ENCODE measurements at places on chromosomes 16 and 17.
A peak's percentile ranks its signal among the peaks of the same experiment; 100 is the strongest.

GRCh38 chr16:80104401-80104800, 436.4 kb upstream of the DYNLRB2 start:
- DNase-seq = no peak

GRCh38 chr16:77562497-77562896, 127.7 kb upstream of the ADAMTS18 start:
- no peak for DNase-seq

GRCh38 chr16:13438064-13438463, 481.9 kb upstream of the ERCC4 start:
- no peak for DNase-seq

- DNase-seq = no peak
These were observed 26.4 kb downstream of the CASKIN2 start for GRCh38 chr17:75488693-75489510.

- DNase-seq = no peak
These were observed 188.0 kb downstream of the NTN1 start for GRCh38 chr17:9209347-9209746.

DNA sequence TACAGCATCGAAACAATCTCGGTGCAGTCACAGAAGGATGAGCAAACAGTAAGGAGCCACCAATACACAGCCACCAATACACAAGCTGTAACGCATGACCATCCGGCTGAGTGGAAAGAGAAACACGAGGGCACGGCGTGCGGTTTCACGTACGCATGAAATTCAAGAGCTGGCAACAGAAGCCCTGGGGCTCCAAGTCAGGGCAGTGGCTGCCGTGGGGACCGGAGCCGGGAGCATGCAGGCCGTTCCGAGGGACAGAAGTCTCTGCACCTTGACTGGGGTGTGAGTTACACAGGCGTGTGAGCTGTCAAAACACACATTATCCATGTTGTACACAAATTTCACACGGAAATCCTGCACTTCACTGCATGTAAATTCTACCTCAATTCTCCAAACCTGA, 50.6 kb upstream of the METRNL start:
- DNase-seq = no peak

- DNase-seq = no peak
These were observed 2.9 kb upstream of the PMP22 start for GRCh38 chr17:15267996-15268395.

GRCh38 chr17:17200831-17201230, 5.3 kb downstream of the PLD6 start:
- no peak for DNase-seq

DNA sequence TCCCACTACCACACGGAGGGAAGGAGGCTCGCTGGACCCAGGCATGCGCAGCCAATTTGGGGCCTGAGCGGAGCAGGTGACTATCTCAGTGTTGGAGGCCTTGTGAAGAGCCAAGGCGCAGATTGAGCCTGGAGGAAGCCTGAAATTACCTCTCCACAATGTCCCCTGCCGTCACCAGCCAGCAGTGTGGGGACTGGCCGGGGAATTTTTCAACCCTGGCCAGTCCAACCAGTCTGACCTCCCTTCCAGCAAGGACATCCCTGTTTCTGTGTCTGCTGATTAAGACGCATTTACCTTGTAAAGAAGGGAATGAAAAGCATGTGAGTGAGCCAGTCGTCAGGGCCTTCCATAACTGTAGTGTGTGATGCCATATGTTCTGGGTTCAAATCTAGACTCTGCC, 198.1 kb upstream of the IRX3 start:
- no peak for DNase-seq

DNA sequence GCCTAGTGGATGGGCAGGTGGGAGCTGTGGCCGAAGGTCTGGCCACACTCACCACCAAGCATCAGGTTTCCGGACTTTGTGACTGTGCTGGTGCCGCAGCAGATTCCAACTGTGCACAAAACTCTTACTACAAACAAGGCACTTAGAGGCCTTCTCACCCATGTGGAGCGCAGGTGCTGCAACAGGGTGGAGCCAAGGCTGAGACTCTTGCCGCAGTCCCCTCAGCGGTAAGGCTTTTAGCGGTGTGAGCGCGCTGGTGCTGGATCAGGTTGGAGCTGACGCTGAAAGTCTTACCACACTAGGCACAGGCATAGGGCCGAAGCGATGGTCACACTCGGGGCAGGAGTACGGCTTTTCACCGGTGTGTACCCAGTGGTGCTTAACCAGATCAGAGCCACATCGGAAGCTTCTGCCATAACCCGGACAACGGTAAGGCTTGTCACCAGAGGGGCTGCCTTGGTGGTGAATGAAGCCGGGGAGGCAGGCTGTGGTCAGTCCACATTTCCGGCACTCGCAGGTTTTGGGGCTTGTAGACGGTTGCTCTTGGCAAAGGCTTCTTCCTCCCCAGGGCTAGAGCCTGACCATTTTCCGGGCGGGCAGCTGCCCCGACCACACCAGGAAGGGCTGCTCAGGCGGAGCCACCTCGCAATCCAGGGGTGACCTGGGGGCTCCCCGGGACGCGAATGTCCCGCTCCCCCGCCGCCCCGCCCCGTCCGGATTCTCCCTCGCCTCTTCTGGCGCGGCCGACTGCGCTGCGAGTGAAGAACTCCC, 1.0 kb upstream of the ARMC5 start:
- peak; percentile 76 for DNase-seq

DNA sequence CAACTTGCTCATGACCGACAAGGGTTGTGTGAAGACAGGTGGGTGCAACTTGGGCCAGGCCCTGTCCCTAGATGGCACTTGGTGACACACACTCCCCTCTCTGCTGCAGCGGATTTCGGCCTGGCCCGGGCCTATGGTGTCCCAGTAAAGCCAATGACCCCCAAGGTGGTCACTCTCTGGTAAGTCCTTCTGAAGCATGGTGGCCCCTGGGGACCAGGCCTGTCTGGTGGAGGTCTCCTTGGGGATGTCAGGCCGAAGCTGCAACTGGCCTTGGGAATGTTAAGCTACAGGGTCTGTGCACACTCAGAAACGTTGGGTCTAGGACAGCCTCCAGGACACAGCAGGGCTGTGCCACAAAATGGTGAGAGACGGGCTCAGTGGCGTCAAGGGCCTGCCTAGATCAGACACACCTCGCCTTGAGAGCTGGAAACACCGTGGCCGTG, 6.8 kb downstream of the CDK10 start:
- no peak for DNase-seq

GRCh38 chr17:64741038-64741641, 79.0 kb upstream of the SMURF2 start:
- no peak for DNase-seq

DNA sequence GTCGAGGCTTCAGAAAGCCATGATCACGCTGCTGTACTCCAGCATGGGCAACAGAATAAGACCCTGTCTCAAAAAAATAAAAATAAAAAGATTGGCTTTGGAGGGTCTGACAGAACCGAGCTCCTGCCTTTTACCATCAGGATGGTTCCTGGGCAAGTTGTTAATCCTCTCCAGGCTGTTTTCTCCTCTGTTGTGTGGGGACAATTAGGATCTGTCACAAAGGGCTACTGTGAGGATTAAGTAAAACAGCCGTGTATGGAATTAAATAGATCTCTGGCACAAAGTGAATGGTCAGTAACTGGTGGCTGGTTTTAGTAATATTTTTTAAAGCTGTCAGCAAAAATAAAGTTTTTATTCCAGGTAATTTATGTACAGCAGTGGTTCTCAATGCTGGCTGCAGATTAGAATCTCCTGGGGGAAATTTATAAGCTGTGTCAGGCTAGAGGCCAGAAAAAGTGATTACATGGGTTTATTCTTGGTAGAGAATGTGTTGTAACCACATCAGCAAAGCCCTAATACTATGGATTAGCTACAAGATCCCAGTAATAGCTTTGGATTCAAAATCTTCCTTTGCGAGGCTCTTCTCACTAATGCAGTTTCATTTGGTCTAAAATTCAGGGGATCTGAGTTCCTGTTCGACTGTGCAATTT, 47.2 kb downstream of the GPRC5B start:
- no peak for DNase-seq

DNA sequence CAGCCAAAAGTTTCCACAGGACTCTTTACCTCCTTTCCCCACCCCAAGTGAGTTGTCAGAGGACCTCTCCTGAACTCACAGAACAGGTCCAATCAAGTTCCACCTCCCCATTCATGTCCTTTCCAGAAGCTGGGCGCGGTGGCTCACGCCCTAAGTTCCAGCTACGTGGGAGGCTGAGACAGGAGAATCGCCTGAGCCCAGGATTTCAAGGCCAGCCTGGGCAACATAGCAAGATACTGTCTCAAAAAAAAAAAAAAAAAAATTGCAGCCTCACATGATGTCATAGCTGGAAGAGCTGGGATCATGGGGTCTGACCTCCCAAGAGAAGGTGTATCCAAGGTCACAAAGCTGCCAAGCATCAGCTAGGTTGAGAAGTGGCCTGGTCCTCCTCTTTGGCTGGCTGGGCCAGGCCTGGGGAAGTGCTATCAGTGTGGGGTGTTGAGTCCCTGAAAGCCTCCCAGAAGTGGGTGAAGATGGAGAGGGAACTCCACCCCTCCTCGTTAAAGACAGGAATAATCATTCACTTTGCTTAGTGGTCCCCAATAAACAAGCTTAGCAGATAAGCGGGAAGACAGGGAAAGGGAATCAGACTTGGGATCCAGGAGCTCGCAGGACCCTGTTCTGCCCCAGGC, 5.5 kb upstream of the MNT start:
- no peak for DNase-seq

- DNase-seq = no peak
These were observed 2.2 kb downstream of the HOXB2 start for GRCh38 chr17:48542698-48543106.

DNA sequence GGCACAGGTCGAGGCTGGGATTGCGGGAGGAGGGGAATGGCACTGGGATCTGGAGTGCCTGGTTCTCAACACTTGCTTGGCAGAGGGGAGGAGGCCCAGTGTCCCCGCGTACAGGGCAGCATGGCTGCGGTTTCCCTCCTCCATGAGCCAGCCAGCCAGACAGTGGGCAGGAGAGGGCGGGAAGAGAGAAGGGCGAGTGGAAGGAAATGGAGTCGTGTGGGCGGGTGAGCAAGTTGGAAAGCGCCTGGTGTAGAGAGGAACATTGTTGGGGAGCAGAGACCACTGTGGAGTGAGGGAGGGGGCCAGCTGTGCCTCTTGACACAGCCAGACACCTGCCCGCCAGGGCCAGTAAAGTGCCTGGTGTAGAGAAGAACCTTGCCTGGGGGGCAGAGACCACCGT, 130.5 kb downstream of the OR1D5 start:
- DNase-seq = no peak

- no peak for DNase-seq
These were observed 29.1 kb downstream of the ARSG start for GRCh38 chr17:68320311-68320865.

GRCh38 chr17:76331083-76331482, 22.6 kb downstream of the PRPSAP1 start:
- no peak for DNase-seq

DNA sequence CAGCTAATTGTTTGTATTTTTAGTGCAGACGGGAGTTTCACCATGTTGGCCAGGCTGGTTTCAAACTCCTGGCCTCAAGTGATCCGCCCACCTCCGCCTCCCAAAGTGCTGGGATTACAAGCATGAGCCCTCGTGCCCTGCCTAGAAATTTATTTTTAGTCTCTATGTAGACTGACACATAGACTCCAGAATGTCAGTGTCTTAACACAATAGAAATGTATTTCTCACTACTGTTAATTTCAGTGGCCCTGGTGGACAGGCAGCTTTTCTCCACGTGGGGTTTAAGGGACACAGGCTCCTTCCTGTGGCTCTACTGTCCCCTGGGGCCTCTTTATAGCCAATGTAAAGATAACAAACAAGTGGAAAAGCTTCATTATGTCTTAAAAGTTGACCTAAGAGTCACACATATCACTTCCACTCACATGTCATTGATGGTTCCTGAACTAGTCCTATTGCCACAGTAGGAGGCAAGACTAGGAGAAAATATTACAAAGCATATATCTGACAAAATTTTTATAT, 43.8 kb downstream of the COPRS start:
- DNase-seq = no peak

DNA sequence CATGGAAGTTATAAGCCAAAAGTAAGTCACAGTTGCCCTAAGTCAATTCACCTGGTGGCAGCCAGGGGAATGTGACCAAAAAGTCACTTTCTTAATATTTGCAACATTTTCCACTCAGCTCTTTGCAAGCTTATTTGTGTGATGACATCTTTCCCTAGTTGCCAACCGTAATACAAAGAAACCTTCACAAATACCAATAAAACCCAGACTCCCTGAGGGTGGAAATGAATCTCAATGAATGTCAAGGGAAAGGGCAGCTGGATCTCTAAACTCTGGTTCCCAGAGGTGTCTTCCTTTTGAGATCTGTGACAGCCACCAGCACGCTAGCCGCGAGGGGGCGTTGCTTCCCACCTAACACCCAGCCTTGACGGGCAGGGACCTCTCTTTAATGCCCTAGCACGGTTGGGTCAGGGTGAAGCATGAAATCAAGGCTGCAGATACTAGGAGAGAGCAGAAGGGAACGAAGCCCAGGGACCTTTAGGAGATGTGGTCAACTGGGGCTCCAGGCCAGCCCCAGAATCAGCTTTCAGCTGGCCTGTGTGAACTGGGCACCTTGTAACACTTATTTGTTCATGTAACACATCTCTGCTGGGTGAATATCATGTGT, 82.2 kb downstream of the CMC2 start:
- DNase-seq = peak; percentile 58

DNA sequence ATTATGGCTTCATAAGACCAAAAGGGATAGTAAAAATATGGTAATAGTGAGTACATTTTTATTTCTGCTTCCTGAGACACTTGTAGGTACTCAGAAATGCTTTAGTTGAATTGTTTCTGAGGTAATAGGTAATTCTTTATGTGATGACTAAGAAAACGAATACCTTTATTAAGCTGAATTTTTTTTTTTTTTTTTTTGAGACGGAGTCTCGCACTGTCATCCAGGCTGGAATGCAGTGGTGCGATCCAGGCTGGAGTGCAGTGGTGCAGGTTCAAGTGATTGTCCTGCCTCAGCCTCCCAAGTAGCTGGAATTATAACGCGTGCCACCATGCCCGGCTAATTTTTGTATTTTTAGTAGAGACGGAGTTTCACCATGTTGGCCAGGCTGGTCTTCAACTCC, 1.9 kb downstream of the RAD51C start:
- no peak for DNase-seq

All from activated naive CD4-positive, alpha-beta T cell treated with anti-CD3 and anti-CD28 coated beads, Interleukin-2, amount 10 ng/mL, durations not matched to agents 7 days and 5 days (primary cell).